Endothelial cell of umbilical vein (primary cell): ENCODE measurements at places on chromosomes 3 and 15.

GRCh38 chr3:127276995-127277394, 10.9 kb downstream of the PRR20G start:
- no peak for DNase-seq

DNA sequence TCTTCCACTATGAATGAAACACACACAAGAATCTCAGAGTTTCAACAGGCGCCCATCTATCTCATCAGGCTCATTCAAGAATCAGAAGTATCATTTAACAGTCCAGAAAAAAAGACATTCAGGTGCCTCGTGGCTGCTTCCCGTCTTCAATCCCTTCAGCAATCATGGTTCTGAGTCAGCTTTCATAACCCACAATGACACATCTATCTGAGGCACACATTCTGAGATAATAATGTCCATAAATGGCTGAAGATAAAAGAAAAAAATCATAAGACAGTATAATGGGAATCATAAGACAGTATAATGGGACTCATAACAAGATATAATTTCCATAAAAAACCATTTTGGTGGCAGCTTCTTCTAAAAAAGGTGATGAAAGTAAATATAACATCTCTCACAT, 52.4 kb downstream of the TNIK start:
- DNase-seq = peak; percentile 36

- no peak for DNase-seq
These were observed 10.3 kb downstream of the CACNA2D2 start for GRCh38 chr3:50493086-50493485.

DNA sequence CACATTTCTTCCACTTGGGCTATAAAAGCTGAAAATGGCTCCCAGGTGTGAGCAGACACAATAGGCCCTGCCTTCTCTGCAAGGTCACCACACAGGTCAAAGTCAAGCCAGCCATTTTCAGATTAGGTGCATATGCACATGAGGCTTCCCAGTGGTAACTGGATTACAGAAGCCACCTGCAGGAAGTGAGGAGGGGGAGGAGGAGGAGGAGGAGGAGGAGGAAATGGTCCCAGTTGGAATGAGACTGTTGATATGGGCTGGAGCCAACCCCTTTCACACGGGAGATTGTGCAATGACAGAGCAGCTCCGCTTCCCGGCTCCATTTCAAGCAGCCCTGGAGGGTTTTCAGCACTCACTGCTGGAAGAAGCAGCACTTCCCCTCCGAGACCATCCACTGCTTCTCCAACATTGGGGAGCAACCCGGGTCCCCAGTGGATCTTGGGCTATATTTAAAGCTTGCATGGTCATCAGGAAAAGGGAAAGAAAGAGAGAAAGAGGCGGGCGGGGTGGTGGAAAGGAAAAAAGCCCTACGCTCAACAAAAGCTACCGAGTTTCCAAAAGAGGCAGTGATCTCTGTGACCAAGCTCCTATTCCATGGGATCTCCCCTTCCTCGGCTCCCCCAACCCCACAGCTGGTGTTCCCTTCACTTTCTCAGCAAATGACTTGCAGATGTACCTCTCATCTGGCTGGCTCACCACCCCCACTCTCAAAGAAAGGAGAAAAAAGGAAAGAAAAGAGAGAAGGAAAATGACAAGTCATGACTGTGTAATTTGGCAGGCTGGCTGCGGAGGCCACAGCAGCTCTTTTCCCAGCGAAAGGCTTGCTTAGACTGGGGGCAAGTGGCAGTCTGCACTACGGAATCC, 58.3 kb downstream of the LRIG1 start:
- peak; percentile 92 for DNase-seq

GRCh38 chr3:195312714-195313113, 41.8 kb upstream of the XXYLT1 start:
- DNase-seq = peak; percentile 66

GRCh38 chr15:35305031-35305550, 220.0 kb upstream of the NANOGP8 start:
- DNase-seq = peak; percentile 50

GRCh38 chr15:62445244-62445643, 280.2 kb upstream of the C2CD4B start:
- DNase-seq = no peak

- DNase-seq = no peak
These were observed 68.1 kb downstream of the STRIT1 start for GRCh38 chr3:155225417-155225816.

GRCh38 chr15:62087671-62088352, 21.0 kb downstream of the C2CD4A start:
- DNase-seq = peak; percentile 90

DNA sequence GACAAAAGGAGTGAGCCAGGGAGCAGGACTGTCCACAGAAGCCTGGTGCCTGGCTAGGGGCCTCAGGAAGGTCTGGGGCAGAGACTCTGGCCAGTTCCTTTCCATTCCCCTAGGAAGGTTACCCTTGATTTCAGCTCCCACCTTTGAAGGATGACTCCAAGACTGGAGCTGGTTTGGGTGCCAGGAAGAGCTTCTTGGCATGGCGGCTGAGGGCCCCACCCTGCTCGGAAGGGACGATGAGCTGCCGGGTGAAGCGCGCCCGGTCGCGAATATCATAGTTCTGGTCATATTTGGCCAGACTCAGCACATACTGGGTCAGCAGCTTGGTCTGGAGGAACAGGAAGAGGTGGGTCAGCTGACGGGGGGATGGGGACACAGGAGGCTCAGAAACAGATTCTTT, 19.4 kb upstream of the CPEB1 start:
- DNase-seq = no peak

DNA sequence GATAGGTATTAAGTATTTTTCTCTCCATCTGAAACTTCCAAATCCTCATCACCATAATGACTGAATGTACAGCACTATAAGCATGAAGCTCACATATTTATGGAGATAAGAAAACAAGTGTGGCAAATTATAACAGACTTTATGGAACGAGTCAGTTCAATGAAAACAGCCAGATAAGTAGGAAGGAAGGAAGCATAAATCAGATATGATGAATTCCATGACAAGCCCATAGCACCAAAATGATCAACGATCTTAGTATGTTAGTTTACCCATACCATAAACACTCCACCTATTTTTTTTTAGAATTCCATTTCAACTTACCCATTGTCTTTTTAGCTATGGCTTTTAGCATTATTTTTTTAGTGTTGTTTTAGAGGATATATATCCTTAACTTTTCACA, 169.5 kb downstream of the TNIK start:
- peak; percentile 64 for DNase-seq

- no peak for DNase-seq
These were observed 140.6 kb downstream of the EEFSEC start for GRCh38 chr3:128293930-128294329.

DNA sequence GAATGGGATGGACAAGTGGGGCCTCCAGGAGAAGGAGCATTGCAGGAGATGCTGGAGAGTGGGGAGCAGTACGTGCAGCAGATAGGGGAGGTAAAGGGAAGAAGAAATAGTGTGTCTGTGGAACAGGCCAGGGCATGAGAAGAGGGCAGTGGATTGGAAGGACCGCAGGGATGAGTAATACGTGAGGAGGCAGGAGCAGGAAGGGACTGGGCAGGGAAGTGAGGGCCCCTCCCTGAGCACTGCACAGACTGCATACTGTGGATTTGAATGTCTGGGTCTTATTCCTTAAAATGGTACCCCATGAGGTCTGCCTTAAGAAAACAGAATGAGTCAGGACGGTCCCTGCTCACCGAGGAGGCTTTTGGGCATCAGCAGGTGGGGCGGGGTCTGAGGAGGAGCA, 210.0 kb upstream of the NDN start:
- DNase-seq = no peak

DNA sequence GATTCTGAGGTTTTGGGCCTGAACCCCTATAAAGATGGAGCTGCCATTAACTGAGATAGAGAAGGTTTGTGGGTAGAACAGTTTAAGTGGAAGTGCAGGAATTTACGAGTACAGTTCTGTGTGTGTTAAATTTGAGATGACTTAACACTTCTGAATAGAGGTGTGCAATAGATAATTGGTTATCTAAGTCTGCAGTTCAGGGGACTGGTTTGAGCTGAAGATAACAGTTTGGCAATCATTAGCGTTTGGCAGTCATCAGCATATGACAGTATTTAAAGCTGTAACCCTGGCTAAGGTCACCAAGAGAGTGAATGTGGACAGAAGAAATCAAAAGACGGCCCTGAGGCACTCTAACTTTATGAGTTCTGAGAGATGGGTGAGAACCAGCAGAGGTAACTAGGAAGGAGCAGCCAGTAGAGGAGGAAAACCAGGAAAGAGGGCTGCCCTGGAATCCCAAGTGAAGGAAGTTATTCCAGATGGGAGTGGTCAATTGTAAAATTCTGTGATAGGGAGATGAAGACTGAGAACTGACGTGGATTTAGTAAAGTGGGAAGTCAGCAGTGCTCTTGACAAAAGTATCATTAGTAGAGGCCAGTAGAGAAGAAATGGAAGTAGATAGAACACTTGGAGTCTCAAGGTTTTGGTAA, 8.1 kb downstream of the MYNN start:
- no peak for DNase-seq

- DNase-seq = no peak
These were observed 253.9 kb upstream of the RBMS3 start for GRCh38 chr3:29026959-29027358.

- DNase-seq = no peak
These were observed 1.4 kb upstream of the ROBO1 start for GRCh38 chr3:79769229-79769628.

DNA sequence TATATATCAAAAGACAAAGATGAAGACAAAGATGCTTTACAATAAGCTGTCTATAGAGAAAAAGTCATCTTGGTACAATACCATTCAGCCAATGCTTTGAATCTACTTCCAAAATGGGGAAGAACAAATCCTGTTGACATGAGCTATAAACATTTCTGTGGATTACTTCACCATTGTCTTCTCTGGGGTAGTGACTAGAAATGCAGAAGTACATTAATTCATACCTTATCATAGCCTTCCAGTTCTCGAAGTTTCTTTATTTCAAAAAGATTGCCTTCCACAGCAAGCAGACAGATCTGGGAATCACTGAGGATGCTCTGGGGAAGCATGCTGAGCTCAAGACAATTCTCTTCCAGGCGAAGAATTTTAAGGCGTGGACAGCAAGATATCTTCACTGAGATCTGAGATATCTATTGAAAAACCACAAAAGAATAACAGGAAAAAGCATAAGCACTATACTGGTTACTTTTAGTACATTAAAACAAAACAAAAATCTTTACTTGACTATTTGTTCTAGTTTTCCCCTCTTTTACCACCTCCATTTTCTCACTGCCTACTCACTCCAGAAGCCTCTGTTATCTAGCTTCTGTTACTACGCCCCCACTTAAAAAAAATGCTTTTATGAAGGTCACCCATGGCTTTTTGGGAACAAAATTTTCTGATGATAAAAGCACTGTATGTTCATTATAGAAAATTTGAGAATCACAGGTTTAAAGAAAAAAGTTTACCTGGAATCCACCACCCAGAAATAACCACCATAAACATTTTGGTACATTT, 3.6 kb downstream of the LRRC57 start:
- no peak for DNase-seq

DNA sequence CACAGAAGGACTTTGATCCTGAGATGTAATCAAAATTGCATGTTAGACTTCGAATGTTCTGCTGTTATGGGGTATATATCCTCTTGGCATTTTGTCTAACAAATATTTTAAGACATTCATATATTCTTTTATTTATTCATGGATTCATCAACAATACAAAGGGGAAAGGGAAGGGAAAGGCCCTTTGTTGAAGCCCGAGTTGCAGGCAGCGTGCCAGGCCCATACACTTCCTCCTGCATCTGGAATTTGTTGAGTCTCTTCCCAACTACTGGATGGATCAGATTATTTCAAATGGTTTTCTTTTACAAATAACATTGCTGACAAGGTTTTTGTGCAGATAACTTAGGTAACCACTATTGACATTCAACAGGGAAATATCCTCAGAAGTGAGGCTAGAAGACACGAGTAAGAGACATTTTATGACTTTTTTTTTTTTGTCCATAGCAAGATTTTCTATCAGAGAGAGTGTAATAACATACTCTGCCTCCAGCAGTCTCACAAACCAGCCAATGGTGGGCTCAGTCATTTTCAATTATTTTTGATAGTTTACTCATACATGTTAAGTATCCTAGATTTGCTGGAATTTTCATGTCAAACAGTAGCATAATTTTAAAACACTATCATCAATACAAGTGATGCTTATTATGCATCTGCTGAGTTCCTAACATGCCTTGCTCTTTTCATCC, 94.3 kb downstream of the RPL39L start:
- DNase-seq = peak; percentile 90

DNA sequence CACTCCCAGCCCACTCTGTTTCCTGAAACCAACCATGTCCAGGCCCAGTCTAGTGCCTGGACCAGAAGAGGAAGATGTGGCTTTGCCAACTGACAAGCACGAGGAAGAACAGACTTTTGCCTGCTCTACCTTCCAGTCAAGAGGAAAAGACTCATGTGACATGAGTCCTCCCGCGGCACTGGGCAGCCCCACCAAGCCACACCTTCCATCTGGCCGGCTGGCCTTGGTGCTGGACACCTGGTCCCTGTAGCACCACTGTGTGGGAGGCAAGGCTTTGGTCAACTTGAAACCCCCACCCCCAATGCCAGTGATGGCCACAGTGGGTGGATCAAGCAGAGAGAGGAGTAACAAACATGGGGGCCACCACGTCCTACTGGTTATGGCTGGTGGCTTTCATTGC, 12.5 kb downstream of the CHDH start:
- no peak for DNase-seq

DNA sequence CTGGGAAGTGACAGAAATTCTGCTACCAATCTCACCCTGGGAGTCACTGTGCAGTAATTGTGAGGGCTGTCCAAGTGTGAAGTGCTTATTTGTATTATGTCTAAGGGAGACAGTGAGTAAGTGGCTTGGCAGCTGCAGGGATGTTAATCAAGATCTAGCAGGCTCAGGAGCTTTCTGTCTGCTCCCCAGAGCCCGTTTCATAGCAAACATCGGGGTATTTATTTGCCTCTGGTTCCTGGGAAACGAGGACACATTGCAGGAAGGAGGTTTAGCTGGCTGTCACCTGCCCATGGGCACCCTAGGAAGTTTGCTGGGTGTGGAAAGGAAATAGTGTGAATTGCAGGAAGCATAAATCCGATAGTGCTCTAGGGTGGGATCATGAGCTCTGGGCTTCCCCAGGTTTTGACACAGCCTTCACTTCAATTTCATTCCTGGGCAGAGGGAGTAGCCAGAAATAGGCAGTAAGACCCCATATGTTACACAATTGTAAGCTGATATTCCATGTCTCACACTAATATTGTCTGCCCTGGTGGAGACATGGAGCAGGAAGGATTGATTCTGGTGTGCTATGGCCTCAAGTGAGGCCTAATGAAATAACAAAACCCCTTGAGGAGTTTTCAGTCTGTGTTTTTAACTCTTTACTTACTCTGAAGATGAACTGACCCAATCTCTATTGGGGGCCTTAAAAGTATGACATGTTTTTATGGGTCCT, 74.1 kb upstream of the MITF start:
- DNase-seq = peak; percentile 86
